ENCODE measurements at places on chromosomes 16 and 17. TPM values are rescaled to one million over a fixed set of nuclear protein-coding genes. Genes with fewer than 3 reads are reported as not detected.

Gene TOX3
- polyA plus RNA-seq = 1.5 TPM

Gene C17orf100
- polyA plus RNA-seq = 3.3 TPM

Gene HNF1B
- not detected for polyA plus RNA-seq

Gene USB1
- polyA plus RNA-seq = 16.7 TPM

Gene CDRT15
- not detected for polyA plus RNA-seq

Gene SYNGR3
- polyA plus RNA-seq = 2.1 TPM

Gene HOXB8
- polyA plus RNA-seq = 0.47 TPM

GRCh38 chr16:73711406-73712080, 585.1 kb upstream of the PSMD7 start:
- peak; percentile 19 for DNase-seq

- DNase-seq = no peak
Observed at GRCh38 chr17:39756380-39757079, 18.8 kb downstream of the GRB7 start.

DNA sequence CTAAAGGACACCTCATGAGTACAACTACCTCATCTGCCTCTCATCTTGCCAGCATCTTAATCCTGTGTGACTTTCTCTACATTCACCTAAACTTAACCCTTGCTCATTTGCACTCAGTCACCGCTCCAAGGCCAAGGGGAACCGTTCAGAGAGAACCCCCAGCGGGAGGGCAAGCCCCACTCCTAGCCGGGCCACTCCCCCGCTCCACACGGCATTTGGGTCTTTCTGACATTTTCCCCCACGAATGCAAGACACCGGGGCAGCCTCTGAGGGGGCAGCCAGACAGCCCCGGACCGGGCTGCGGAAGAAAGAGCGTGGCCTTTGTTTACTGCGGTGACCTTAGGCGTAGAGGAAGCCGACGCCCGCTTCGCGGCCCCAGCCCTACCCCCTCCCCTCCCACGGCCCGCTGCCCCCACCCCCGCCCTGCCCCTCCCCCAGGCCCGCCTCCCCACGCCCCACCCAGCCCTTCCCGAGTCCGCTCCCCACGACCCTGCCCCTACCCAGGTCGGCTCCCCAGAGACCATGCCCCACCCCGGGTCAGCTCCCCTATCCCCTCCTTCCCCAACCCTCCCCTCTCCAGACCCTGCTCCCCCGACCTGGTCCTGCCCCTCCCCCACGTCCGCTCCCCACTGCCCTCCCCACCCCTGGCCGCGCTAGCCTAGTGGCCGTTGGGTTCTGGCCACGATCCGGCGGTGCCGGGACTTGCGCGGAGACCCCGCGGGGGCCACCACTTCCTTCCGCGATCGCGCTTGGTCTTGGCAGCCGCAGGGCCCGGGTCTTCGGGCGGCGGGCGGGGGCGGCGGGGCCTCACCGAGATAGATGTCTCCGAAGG, 789 bp downstream of the CSNK1D start:
- no peak for DNase-seq

GRCh38 chr17:8710813-8711212, 33.8 kb downstream of the CCDC42 start:
- DNase-seq = no peak

DNA sequence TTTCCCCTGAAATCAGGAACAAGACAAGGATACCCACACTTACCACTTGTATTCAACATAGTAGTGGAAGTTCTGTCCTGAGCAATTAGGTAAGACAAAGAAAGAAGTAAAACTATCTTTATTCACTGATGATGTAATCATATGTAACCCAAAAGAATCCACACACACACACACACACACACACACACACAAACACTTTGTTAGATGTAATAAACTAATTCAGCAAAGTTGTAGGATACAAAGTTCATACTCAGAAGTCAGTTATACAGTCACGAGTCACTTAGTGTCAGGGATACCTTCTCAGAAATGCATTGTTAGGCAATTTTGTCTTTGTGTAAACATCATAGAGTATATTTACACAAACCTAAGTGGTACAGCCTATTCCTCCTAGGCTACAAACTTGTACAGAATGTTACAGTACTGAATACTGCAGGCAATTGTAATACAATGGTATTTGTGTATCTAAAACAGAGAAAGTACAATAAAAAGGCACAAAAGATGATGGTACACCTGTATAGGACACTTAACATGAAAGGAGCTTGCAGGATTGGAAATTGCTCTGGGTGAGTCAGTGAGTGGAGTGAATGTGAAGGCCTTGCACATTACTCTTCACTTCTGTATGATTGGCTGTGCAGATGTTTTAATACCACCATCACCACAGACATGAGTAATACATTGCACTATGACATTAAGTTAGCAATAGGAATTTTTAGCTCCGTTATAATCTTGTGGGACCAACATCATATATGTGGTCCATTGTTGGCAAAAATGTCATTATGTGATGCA, 370.1 kb downstream of the ZFHX3 start:
- no peak for DNase-seq

DNA sequence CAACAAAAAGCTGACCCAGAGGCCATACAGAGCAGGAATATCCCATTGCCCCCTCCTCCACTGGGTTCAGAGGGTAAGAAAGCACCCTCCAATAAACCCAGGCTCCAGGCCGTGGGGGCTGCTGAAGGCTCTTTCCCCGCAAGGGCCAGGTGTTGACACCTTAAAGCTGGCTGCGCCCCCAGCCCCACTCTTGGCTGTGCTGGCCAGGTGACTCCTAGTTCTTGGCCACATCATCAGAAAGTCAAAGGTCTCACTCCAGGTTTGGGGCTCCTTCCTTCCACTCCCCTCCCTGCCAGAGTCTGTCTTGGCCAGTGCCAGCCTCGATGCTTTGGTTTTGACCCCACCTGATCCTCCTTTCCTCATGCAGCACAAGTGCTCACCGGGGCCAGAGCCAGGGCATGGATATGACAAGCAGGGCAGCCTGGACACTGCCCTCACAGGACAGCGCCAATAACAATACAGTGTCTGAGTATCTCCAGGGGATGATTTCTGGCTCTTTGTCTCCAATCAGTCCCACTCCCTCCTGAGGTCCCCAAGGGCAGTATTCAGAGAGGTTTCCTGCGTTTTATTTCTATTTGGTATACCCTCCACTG, 8.2 kb downstream of the SLC46A1 start:
- no peak for DNase-seq

GRCh38 chr17:17561408-17562145, 29.9 kb downstream of the PEMT start:
- no peak for DNase-seq

DNA sequence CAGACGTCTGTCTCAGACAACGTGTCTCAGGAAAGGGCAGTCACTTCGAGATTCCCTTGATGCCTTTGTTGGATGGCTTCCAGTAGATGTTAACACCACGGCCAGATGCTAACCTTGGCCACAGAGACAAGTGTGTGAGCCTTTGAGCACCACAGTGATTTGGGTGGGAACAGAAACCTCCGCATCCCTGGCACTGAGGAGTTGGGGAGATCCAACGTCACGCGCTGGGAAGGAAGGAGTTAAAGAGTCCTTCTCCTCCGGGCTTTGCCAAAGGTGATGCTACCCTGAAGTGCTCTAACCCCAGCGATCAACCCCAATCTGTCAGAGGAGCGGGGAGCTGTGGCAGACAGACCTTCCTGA, 3.0 kb upstream of the ABR start:
- no peak for DNase-seq

DNA sequence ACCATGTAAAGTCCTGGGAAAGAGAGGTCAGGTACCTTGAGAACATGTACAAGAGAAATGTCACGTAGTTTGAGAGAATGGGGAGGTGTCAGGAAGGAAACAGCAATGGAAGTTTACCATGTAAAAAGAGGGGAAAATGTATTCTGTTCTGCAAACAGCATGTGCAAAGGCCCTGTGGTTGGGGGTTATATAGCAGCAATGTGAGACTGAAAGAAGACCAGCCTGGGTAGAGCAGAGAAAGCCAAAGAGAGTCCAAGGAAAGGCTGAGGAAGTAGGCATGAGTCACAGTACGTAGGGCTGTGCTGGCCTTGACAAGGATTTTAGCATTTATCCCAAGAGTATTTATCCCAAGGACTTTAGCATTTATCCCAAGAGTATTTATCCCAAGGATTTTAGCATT, 141.3 kb upstream of the CACNG3 start:
- no peak for DNase-seq

DNA sequence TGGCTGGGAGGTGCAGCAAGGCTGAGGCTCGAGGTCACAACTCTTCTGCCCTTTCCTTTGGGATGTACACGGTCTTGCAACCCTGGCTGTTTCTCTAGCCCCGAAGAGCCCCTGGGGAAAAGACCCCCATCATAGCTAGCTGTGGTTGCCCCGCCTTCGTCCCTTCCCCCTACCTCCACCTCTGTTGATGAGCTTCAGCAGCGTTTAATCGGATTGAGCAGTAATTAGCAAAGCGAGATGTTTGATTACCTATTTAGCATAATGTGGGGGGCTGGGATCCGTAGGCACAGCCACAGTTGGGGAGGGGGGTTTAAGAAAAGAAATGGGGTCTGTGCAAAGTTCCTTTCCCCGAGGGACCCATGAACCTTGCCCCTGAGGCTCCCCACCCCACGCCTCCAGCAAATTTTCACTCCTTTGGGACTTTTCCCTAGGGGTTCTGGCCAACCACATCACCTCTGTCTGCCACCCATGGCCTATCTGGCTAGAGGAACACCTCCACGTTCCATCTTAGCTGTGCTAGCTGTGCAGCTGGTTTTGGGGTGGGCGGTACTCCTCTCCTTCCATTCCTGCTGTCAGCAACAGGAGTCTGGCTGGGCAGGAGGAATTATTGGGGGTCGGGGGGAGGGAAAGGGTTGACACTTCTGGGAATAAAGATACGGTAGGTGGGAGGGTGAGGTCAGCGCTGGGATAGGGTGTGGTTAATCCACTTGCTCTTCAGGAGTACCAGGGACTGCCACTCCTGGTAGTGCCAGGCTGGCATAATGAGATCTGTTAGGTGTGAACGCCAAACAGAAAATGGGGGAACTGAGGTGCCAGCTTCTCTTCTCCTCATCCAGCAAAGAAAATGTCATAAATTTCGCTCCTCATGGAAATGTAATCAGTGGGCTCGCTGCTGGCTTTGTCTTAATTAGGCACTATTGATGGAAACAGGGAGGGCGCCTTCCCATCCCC, 1.3 kb upstream of the DNAH2 start:
- DNase-seq = peak; percentile 23

GRCh38 chr16:23979441-23979840, 143.7 kb downstream of the PRKCB start:
- DNase-seq = no peak

GRCh38 chr16:67528222-67528869, at the start of gene RIPOR1:
RIPOR1 (plus strand) TSS chr16:67528829; CDS start chr16:67538447, 9,618 bp downstream.
- DNase-seq = peak; percentile 54

- DNase-seq = no peak
Observed at GRCh38 chr17:46851029-46851741, at the start of gene WNT9B. WNT9B (plus strand) TSS chr17:46851583; CDS start chr17:46851639, 56 bp downstream.

DNA sequence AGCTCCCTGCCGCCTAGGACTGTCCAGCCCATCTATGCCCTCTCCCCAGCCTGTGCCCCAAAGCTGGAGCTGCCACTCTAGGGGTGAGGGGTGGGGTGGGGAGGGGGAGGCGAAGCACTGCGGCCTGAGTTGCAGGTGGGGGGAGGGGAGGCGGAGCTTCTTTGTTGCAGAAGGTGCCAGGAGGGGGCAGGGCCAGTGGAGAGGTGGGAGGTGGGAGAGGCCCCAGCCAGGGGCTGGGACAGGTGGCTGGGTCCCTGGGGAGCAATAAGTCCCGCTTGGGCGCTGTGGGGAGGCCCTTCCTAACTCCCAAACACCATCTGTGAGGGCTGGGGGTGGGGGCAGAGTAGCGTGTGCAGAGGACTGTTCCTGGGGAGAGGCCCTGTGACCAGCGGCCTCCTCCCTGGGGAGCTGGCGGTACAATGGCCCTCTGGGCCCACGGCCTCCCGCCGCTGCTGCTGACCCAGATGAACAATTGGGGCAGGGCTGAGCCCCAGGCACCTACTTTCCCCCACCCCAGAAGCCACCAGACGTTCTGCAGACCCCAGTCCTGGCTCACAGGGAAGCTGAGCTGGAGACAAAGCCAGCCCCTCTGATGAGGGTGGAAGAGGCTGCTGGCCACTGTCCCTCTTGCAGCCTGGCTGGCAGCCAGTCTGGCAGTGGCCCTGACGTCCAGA, 2.2 kb upstream of the NTN3 start:
- DNase-seq = peak; percentile 32

- DNase-seq = no peak
Observed at GRCh38 chr16:84554627-84555328, 50.3 kb upstream of the MEAK7 start.

- no peak for DNase-seq
Observed at GRCh38 chr17:79563237-79564013, 47.4 kb downstream of the RBFOX3 start.
